ENCODE measurements at places on chromosomes 4 and X. TPM values are rescaled to one million over a fixed set of nuclear protein-coding genes. Genes with fewer than 3 reads are reported as not detected.

The RBBP7 gene
- 125 TPM for total RNA-seq

DNA sequence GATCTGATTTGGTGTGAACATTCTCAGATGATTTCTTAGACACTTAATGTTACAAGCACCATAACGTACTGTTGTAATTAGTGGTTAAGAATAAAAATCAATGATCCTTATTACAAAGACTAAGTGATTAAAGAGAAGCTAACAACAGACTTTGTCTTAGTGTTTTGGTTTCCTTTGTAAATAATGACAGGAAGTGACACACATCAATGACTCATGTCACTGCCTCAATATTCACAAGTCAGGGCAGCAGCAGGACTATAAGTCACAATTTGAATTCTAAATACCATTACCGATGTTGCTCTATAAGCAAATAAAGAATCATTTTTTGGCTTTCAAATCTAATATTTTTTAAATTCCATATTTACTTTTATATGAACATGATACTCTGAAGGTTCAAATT, 115.8 kb upstream of the FAT4 start:
- peak; percentile 84 for DNase-seq

The GABRE gene
- total RNA-seq: not detected

GRCh38 chrX:101208152-101208905, 11.3 kb upstream of the DRP2 start:
- DNase-seq: peak; percentile 2

The ASB9 gene
- total RNA-seq: not detected

DNA sequence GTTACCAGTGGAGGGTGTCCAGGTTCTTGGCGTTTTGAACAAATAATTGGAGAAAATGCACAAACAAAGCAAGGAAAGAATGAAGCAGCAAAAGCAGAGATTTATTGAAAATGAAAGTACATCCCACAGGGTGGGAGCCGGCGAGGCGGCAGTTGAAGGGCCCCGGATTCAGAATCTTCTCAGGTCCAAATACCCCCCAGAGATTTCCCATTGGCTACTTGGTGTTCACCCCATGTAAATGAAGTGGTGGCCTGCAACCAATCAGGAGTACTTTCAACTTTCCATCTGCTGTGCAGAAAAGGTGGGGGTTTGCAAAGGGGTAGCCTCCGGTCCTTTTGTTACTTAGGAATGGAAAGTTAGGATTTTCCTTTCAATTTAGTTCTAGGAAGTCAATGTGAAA, 1447.0 kb downstream of the C4orf33 start:
- DNase-seq: no peak

- DNase-seq: no peak
Measured at GRCh38 chr4:153474251-153474650, 8.1 kb downstream of the TMEM131L start.

DNA sequence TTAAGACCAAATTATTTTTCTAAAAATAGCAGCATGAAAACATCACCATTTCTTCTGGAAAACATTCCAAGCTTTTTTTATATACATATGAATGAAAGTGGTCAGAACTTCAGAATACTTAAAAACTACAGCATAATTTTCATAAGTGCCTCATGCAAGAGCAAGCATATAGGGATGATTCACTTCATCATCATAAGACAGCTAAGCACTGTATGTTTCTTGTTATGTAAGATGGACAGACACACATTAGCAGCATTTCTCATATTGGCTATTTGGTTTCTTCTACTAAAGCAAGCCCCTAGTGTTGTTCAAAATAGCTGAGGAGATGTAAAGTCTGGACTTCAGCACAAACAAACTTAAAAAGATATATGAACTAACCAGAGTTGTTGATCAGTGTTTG, 213.1 kb upstream of the NOCT start:
- DNase-seq: no peak

The MAGIX gene
- 1.5 TPM for total RNA-seq

The TAF7L gene
- 0.70 TPM for total RNA-seq

DNA sequence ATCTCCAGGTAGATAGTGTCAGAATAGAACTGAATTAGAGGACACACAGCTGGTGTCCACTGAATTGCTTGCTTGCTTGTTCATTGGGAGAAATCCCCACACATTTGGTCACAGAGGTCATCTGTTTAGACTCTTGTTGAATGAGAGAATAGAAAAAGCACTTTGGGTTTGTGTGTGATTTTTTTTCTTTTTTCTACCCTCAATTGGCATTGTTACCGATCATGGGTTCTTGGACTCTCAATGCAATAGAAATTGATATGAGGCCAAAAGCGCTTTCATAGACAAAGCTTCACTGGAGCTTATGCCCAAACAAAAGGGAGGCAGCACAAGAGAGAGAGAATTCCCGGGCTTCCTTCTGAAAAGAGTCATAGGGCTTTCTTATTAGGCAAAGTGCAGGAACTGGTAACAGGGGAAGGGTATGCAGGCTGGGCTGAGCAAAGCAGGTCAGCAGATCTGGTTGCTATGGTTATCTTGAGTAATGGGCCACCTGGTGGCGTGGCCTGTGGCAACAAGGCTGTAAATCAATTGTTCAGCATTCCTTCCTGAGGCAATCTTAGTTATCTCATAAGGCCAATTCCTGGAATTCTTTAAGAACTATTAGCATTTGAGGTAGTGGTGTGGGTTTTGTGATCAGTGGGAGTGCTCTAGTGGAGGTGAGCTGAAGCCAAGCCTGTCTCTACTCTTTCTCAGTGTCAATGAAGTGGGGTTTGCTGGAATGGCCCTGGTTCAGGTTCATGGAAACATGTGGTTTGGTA, 5.3 kb upstream of the GPR82 start:
- DNase-seq: no peak

DNA sequence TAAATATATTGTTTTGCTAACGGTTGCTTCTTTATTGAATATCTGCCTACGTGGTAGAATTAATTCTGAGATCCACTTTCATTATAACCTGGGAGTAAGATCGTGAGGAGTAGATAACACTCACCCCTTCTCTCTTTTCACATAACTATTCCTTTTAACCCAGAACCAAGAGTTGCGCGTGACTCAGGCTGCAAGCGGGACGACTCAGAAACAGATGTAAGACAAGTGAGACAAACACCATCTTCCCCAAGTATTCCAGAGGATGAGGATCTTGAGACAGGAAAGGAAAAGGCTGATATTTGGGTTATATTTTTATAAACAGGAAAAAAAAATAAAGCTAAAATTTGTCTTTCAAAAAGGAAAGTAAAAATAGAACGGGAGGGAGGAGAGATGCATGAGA, 318.8 kb upstream of the NOCT start:
- DNase-seq: no peak

The IL13RA1 gene
- total RNA-seq: 7.2 TPM

- DNase-seq: no peak
Measured at GRCh38 chr4:53653484-53654053, 62.3 kb upstream of the LNX1 start.

GRCh38 chr4:3368841-3369760, 72.7 kb upstream of the HGFAC start:
- DNase-seq: peak; percentile 61

The CENPVL1 gene
- total RNA-seq: 1.5 TPM

The KLB gene
- not detected for total RNA-seq

All from A673 (cell line).